ENCODE measurements at places on chromosomes 11 and 22. TPM values are rescaled to one million over a fixed set of nuclear protein-coding genes. Genes with fewer than 3 reads are reported as not detected.

DNA sequence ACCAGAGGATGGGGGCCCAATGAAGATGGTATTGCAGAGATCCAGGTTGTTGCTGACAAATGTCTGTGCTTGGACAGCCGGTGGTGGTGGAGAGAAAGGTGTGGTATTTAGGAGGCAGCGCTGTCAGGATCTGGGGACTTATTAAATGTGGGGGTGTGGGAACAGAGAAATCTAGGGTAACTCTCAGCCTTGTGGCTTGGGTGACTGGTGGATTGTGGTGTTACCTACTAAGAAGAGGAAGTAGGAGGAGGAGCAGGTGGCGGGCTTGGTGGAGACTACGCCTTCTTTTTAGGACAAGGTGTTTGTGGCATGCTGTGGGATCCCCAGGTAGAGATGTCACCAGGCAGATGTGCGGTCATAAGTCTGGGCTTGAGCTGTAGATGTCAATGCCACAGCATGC, 144.0 kb downstream of the GRIK4 start:
- DNase-seq, result no peak

- DNase-seq, result no peak
Measured at GRCh38 chr22:37419969-37420685, 7.2 kb downstream of the ELFN2 start.

The SCGB1C1 gene
- not detected for total RNA-seq

The SLC22A8 gene
- not detected for total RNA-seq

DNA sequence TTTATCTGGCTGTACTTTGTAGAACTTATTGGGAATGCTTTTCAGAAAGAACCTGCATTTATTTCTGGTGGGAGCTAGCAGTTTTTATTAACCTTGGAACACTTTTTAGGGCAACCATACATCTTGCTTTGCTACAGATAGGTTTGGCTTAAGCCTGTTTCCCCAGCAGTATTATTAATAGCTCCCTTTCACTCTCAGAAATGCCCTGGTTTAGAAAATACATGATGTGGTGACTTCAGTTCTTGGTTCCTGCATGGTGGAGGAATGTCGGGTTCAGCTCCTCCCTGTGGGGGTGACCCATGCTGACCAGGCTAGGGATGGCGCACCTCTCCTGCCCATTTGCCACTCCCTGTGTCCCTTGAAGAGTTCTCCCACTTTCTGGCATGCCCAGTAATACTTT, 28.2 kb downstream of the ZBED4 start:
- DNase-seq, result no peak

The PKDREJ gene
- 1.1 TPM for total RNA-seq

DNA sequence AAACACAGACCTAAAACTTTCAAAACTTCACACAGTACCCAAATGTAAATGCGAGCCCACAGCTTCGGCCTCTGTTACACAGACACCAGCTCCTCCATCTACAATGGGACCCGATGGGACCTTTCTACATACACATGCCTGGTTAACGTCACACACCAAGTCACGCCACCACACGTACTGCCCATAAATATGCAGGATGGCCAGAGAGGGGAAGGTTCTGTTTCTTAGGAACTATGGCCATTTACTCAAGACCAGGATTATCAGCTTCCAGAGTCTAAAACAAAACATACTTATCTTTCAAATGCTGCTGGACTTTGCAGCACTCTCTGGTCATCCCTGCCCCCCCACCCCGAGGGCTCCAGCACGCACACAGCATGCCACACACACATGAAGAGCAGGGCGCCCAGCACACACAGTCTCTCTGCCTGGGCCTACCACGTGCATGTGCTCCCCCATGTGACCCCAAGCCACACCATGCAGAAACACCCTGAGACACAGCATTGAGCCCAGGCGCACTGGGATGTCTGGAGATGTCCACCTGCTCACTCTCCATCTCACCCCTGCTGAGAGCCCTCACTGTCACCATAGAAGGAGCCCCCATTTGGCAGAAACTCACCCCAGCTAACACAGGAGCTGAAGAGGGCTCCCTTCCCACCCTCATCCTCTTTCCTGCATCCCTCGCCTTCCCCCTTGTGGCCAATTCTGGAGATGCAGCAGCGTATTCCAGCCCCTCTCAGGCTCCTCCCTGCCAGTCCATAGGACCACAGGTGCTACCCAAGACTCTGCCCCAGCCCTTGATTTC, 61.8 kb downstream of the SLC22A12 start:
- DNase-seq, result peak; percentile 84

- no peak for DNase-seq
Measured at GRCh38 chr11:68009391-68010089, 587 bp upstream of the ALDH3B1 start.

DNA sequence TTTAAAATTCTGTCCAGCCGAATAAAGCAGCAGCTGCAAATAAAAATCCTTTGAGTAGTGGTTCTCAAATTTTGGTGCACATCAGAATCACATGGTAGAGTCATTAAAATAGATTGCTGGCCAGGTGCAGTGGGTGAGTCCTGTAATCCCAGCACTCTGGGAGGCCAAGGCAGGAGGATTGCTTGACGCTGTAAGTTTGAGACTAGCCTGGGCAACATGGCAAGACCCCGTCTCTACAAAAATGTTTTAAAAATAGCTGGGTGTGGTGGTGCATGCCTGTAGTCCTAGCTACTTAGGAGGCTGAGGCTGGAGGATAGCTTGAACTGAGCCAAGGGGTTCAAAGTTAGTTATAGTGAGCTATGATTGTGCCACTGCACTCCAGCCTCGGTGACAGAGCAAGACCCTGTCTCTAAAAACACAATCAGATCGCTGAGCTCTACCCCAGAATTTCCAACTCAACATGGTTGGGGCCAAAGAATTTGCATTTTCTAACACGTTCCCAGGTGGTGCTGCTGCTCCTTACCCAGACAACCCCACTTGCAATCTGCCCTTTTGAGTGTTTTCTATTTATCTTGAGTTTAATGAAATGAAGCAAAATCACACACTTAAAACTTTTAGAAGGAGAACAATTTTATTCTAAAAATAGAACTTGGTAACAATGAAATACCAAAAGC, 48.8 kb downstream of the BIRC2 start:
- no peak for DNase-seq

- no peak for DNase-seq
Measured at GRCh38 chr11:109838026-109838425, 255.2 kb upstream of the ZC3H12C start.

DNA sequence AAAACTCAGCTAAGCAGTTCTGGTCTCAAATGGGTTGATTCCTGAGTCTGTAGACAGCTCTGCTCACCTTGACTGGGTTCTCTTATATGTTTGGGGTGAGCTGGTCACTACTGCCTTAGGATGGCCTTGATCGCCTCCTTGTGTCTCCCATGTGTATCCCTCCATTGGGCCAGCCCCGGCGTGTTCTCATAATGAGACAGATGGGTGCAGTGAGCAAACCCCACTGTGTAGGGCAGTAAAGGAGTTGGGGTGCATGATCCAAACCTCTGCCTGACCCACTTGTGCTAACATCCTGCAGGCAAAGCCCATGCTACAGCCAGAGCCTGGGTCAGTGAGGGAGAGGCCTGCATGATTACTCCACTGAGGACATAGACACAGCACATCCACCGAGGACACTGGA, 657.6 kb downstream of the BRD1 start:
- DNase-seq, result no peak

GRCh38 chr22:38713921-38714320, 8.2 kb downstream of the GTPBP1 start:
- DNase-seq, result no peak

DNA sequence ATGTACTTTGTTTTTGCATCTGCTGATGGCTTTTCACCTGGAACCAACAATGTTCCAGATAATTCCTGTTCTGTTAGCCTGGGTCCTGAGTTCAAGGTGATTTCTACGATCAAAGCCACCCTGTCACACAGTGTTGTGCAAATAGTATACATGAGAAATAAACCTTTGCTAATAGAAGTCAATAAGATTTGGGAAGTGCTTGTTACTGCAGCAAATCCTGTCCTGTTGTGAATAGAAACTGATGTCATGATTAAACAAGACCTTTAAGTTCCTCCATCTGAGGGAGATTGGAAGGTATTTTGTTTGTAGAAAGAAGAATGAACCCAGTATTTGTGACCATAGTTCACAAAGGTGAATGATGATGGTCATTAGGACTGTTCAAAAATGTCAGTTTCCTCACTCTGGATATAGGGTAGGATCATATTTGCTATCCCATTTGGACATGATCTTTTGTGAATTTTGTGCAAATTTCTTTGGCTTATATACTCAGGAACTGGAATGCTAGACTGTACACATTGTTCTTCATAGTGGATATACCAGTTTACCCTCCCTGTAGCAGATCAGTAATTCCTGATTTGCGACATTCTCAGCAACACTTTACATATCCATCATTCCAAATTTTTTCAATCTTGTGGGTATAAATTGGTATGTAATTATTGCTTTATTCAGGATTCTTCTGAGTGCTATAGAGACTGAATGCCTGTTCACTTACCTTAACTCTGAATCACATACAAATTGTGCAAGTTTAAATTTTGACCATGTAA, 428.5 kb downstream of the METTL15 start:
- DNase-seq, result no peak

The C11orf87 gene
- not detected for total RNA-seq

The PEX16 gene
- total RNA-seq, result 44.9 TPM

DNA sequence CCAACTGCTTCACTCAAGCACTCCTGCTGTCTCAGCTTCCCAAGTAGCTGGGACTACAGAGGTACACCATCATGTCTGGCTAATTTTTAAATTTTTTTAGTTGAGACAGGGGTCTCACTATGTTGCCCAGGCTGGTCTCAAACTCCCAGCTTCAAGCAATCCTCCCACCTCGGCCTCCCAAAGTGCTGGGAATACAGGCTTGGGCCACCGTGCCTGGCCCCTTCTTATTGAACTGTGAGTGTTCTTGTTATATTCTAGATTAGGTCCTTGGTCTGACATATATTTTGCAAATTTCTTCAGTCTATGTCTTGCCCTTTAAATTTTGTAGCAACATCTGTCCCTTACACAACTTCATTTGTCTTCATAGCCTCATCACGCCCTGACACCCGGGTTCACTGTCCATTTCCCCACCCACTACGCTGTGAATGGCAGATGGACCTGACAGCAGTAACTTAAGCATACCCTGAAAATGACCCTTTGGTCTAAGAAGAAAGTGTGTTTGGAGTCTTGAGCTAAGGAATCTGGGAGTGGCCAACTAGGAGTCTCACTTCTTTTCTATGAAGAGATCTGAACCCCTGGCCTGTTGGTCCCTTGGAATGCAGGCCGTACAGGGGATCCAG, 4.2 kb upstream of the FAM118A start:
- no peak for DNase-seq

- no peak for DNase-seq
Measured at GRCh38 chr11:72069200-72069599, 11.1 kb downstream of the NUMA1 start.

DNA sequence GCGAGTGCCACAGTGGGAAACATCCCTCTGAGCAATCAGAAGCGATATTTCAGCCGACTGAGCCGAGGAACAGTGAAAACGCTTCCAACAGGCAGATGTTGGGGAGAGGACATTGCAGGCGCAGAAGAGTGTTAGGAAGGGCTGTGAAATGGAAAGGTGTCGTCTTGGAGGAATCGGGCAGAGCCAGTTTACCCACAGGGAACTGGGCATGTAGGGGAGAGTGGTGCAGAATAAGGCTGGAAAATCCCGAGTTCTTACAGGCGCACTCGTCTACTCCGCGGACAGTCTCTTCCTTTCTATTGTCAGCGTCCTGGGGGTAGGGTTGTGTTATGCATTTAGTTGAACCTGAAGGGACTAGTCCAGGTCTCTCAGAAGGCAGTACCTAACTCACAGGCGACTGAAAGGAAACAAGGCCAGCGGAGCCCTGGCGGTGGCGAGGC, 1.1 kb upstream of the APLP2 start:
- no peak for DNase-seq

DNA sequence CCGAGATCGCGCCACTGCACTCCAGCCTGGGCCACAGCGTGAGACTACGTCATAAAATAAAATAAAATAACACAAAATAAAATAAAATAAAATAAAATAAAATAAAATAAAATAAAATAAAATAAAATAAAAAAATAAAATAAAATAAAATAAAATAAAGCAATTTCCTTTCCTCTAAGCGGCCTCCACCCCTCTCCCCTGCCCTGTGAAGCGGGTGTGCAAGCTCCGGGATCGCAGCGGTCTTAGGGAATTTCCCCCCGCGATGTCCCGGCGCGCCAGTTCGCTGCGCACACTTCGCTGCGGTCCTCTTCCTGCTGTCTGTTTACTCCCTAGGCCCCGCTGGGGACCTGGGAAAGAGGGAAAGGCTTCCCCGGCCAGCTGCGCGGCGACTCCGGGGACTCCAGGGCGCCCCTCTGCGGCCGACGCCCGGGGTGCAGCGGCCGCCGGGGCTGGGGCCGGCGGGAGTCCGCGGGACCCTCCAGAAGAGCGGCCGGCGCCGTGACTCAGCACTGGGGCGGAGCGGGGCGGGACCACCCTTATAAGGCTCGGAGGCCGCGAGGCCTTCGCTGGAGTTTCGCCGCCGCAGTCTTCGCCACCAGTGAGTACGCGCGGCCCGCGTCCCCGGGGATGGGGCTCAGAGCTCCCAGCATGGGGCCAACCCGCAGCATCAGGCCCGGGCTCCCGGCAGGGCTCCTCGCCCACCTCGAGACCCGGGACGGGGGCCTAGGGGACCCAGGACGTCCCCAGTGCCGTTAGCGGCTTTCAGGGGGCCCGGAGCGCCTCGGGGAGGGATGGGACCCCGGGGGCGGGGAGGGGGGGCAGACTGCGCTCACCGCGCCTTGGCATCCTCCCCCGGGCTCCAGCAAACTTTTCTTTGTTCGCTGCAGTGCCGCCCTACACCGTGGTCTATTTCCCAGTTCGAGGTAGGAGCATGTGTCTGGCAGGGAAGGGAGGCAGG, at the start of gene GSTP1:
TSS of gene GSTP1 (plus strand) at position 566 of the 958 bp plus-strand sequence. CDS start at position 598, 32 bp downstream.
- peak; percentile 90 for DNase-seq

The DNAJB7 gene
- 0.16 TPM for total RNA-seq

The MAPK8IP1 gene
- total RNA-seq, result 2.4 TPM

GRCh38 chr11:118894192-118894591, 10.5 kb downstream of the CXCR5 start:
- no peak for DNase-seq

DNA sequence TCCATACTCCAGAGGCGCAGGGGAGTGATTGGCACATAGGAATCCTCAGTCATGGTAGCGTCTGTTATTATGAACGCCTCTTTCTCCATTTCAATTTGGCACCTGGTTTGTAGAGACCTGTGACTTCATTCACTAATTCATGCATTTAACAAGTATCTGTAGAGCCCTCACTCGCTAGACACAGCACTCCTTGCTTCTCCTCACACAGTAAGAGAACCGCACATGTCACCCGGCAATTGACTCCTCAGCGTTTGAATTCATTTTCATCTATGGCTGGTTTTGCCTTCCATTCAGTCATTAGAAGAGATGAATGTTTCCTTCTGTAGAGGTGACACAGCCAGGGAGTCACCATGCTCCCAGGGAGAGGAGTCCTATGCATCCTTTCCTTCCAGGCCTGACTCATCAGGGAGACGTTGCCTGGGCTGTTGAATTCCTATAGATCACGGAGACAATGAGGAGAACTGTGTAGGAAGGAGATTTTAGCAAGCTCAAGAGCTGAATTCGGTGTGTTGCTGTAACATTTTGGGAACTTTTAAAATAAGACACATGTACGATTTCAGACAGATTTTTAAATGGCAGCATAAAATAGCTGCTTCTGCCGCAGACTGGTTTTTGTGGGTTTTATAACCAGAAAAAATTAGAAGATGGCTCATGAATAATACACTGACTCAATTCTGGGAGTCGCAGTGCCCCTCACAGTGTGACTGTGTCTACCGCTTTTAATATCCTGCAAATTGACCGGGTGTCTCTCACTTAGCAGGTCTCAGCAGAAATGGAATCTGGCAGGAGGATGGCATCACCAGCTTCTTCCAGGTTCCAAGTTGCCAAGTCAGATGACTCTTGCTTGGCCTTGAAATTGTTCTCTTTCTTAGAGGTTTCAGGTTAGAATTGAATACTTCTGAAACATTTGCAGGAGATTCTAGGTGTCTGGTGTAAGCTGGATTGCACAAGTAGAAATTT, 44.4 kb upstream of the CLMP start:
- DNase-seq, result no peak
